ENCODE measurements at places on chromosomes 7 and 10.

- no peak for DNase-seq
Measured at GRCh38 chr7:54743580-54743979, 15.4 kb downstream of the SEC61G start.

DNA sequence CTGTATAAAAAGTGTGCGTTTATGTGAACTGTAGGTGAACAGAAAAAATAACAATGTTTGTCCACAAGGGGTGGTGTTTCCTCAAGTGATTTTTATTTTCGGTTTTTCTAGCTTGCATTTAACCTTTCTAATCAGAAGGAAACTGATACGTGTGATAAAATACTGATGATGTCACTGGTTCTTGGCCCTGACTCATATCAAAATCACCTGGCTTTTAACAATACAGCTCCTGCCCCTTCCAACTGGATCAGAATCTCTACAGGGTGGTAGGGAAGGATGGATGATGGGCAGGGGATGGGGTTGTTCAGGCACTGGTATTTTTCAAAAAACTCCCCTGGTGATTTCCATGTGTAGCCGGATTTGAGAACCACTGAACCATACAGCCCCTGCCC is 10.9 kb downstream of the NPFFR1 start:
- DNase-seq = no peak

- peak; percentile 31 for DNase-seq
Measured at GRCh38 chr7:50664461-50664922, 99.3 kb upstream of the DDC start.

- DNase-seq = no peak
Measured at GRCh38 chr10:108064746-108065260, 900.3 kb upstream of the SORCS1 start.

DNA sequence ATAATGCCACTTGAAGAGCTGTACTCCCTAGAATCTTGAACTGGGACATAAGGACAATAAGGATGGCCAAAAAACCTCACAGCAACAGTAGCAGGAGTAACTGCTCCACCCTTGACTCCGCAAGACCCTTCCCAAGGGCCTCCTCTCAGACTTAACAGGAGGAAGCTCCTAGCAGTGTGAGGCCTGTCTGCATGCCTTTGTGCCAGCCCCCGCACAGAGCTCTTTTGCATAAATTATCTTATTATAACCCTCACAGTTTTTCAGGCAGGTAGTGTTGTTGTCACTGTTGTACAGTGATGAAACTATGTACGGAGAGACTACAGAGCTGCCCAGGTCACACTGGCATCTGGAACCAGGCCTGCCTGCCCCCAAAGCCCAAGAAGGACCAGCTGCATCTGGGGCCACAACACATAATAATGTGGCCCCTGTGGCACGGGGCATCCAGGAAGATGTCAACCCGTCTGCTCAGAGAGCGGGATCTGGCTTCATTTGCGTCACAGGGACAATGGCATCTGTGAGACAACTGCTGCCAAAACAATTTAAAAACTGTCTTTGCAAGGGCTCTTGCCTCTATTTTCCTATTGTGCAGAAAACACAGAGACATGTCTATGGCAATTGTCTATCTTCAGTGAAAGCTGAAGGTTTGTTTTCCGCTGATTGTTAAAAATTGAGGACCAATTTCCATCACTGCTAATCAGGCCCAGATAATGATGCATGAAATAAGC is 249.3 kb upstream of the GRB10 start:
- DNase-seq = no peak

DNA sequence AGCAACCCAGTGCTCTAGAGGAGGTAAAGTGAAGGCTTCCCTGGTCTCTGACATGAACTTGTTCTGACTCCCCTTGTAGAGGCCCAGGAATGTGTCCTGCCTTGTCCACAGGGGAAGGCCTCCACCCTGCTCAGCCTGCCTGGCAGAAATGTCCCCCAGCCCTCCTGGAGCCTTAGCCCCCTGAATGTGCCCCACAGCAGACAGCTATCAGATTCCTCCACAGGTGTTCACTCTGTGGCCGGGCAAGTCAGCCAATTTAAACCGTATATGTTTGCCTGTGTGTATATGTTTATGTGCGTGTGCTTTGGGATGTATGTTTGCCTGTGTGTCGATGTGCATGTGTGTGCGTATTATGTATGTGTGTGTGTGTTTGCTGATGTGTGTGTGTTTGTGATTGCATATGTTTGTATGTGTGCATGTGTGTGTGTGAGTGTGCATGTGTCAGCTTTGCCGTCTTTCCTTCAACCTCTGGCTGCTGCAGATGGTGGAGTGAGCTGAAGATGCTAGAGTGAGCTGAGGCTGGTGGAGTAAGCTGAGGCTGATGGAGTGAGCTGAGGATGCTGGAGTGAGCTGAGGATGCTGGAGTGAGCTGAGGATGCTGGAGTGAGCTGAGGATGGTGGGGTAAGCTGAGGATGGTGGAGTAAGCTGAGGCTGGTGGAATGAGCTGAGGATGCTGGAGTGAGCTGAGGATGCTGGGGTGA is 68.9 kb upstream of the ANTXRL start:
- no peak for DNase-seq

Measured in fibroblast of skin of left quadriceps (primary cell).